ENCODE measurements at places on chromosomes 7 and 10.

DNA sequence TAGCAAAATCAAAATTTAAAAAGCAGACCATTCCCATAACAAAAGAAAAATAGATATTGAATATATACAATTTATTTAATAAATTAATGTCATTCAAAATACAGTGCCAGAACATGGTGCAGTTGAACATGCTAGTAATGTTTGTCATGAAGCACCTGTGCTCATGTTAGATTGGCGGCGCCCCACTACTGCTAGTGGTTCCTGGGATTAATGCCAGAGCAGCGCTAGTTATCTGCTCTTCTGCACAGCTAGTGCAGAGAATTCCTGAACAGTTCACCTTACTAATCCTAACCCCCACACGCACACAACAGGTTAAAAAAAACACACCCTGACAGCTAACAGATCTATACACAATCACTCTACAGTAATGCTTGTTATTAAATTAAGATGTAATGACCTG lies 23.4 kb downstream of the KBTBD2 start:
- DNase-seq = no peak

- no peak for DNase-seq
These were observed 13.2 kb downstream of the GATAD1 start for GRCh38 chr7:92460510-92460909.

- DNase-seq = no peak
These were observed 13.6 kb downstream of the TTYH3 start for GRCh38 chr7:2645274-2645868.

GRCh38 chr10:99266383-99266782 lies 30.7 kb upstream of the HPSE2 start:
- no peak for DNase-seq

GRCh38 chr7:74400420-74401136 lies 53.1 kb upstream of the GTF2IRD1 start:
- no peak for DNase-seq

GRCh38 chr7:69864274-69864673 lies 266.0 kb downstream of the AUTS2 start:
- no peak for DNase-seq

DNA sequence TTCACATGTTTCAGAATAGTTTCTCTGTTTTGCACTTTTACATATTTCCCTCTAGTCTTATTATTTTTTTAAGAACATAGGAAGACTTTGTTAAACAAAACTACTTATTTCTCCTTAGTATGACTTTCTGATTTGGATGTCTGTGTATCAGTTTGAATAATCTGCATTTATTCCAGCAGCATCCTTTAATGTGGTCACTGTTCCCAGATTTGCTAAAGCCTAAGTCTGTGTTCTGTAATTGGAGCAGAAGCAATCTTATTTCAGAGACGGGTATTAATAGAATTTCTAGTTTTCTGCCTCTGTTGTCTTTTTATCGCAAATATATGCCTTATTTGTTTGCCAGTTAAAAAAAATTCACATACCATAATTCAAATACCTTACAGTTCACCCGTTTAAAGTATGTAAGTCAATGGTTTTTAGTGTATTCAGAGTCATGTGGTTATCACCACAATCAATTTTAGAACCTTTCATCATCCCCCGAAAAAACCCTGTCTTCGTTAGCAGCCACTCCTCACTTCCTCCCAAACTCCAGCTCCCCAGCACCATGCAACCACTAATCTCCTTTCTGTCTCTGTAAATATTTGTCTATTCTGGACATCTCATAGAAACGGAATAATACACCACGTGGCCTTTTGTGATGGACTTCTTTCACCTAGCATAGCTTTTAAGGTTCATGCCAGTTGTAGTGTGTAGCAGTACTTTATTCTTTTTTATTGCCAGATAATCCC lies 58.7 kb downstream of the INPP5F start:
- no peak for DNase-seq

- DNase-seq = no peak
These were observed 15.3 kb downstream of the SLC25A13 start for GRCh38 chr7:96306385-96307125.

DNA sequence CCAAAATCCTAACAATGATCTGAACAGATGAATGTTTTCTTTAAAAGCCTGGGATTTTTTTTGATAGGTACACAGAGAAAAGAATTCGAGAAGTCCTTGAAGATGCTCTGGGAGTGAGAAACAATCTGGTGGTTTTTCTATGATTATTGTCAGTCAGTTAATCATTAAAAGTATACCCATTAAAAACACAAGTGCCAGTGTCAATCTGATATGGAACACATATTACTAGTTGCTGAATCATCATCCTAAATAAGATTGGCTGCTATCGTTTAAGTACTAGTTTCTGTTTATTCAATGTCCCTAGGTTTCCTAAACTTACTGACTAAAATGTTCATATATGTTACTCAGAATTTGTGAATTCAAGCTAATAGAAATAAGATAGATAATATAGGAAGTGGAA lies 16.1 kb downstream of the COL28A1 start:
- DNase-seq = no peak
